ENCODE measurements at places on chromosomes 11 and 22.

DNA sequence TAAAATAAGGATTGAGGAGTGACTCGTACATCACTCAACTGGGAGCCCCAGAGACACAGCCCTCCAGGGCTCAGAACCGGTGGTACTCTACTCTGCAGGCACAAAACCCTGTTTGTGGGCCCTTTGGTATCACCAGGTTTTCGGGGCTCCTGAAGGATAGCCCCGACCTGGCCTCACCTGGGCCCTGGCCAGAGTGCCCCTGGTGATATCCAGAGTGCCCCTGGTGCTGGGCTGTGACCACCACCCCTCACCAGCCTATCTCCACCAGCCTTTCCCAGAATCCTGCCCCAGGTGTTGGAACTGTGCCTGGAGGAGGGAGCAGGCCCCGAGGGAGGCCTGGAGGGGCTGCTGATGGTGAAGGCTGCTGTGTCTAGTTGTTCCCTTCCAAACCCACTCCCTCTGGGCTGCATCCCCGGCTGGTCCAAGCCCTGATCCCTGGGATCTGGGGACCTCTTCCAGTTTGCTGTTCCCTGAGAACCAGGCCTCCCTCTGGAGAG is 2.2 kb upstream of the GGT5 start:
- no peak for DNase-seq

GRCh38 chr22:22533417-22533816 is 13.3 kb upstream of the ZNF280A start:
- DNase-seq, result no peak

- no peak for DNase-seq
Observed at GRCh38 chr11:6628526-6628925, 9.3 kb upstream of the TPP1 start.

GRCh38 chr22:46941968-46942798 is 179.7 kb downstream of the TBC1D22A start:
- no peak for DNase-seq

DNA sequence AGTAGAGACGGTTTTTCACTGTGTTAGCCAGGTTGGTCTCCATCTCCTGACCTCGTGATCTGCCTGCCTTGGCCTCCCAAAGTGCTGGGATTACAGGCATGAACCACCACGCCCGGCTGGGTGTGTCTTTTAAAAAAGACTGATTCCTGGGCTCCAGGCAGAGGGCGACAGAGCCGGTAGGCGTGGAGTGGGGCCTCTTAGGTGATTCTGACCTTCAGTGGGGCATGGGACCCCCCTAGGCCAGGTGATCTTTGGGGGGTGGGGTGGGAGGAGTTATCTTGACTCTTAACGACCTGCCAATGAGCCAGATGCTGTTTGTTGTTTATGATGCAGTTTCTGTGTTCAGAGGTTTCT is 12.9 kb upstream of the SORL1-AS1 start:
- no peak for DNase-seq
